ENCODE measurements at places on chromosomes 16 and 17.

DNA sequence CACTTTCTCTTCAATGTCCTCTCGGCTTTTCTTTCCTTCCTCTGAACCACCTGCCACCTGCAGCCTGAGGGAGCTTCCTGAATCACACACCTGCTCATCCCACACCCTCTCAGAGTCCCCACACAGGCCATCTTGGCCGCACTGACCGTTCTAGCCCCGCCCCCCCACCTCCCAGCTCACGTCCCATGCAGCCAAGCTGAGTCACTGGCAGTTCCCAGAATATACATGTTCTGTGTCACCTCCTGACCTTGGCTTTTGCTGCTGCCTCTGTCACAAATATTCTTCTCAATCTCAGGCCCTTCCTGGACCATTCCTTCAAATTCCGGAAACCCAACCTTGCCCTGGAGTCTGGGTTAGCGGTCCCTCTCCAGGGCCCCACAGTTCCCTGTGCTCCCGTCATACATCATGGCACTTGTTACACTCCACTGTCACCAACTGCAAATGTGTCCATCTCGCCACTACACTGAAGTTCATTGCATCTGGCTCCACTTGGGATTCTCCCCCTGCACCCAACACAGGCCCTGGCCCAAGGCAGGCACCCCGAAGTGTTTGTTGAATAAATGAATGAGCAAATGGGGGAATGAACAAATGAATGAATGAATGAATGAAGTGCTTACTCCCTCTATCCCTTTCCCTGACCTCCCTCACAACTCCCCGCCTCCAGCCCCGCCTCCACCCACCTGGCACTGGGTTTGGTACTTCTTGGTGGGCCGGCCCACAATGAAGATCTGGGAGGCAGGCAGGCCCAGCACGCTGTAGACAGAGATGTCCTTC lies 12.8 kb downstream of the PIMREG start:
- DNase-seq: no peak

- DNase-seq: no peak
These were observed 1.0 kb upstream of the CREBBP start for GRCh38 chr16:3881499-3881990.

- DNase-seq: no peak
These were observed 20.4 kb downstream of the CA4 start for GRCh38 chr17:60169921-60170817.

GRCh38 chr17:28744972-28745785 lies 1.4 kb downstream of the TRAF4 start:
- no peak for DNase-seq

GRCh38 chr17:50471009-50471905 lies 2.6 kb upstream of the CHAD start:
- DNase-seq: no peak

DNA sequence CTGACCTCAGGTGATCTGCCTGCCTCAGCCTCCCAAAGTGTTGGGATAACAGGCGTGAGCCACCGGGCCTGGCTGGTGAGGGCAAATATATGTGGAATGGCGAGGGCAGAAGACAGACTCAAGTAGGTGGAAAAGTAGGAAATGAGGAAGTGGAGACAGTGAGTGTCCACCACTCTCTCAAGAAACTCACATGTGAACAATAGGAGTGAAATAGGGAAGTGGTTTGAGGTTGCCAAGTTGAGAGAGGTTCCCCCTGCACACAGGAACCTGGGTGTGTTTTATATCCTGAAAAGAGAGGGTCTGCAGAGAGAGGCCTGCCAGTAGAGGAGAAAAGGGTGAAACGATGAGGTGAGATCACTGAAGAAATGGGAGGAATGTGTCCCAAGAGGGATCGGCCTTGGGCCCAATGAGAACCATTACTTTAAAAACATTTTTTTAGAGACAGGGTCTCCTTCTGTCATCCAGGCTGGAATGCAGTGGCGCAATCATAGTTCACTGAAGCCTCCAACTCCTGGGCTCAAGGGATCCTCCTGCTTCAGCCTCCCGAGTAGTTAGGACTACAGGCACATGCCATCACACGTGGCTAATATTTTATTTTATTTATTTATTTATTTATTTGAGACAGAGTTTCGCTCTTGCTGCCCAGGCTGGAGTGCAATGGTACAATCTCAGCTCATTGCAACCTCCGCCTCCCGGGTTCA lies 17.1 kb upstream of the CORO1A start:
- DNase-seq: no peak

DNA sequence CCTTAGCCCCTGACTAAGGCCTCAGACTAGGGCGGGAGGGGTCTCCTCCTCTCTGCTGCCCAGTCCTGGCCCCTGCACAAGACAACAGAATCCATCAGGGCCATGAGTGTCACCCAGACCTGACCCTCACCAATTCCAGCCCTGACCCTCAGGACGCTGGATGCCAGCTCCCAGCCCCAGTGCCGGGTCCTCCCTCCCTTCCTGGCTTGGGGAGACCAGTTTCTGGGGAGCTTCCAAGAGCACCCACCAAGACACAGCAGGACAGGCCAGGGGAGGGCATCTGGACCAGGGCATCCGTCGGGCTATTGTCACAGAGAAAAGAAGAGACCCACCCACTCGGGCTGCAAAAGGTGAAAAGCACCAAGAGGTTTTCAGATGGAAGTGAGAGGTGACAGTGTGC lies 12.7 kb downstream of the CES3 start:
- DNase-seq: no peak

DNA sequence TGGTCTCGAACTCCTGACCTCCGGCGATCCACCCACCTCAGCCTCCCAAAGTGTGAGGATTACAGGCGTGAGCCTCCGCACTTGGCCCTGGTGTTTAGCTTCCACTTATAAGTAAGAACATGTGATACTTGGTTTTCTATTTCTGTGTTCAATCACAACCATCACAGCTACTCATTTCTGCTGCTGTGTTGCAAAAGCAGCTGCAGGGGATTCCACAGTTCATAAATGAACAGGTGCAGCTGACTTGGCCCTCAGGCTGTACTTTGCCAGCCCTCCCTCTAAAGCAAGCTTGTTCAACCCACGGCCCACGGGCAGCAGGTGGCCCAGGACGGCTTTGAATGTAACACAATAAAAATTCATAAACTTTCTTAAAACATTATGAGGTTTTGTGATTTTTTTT lies 79.2 kb downstream of the SLC39A11 start:
- DNase-seq: no peak

- DNase-seq: no peak
These were observed 519.5 kb upstream of the SALL1 start for GRCh38 chr16:51670527-51670926.

DNA sequence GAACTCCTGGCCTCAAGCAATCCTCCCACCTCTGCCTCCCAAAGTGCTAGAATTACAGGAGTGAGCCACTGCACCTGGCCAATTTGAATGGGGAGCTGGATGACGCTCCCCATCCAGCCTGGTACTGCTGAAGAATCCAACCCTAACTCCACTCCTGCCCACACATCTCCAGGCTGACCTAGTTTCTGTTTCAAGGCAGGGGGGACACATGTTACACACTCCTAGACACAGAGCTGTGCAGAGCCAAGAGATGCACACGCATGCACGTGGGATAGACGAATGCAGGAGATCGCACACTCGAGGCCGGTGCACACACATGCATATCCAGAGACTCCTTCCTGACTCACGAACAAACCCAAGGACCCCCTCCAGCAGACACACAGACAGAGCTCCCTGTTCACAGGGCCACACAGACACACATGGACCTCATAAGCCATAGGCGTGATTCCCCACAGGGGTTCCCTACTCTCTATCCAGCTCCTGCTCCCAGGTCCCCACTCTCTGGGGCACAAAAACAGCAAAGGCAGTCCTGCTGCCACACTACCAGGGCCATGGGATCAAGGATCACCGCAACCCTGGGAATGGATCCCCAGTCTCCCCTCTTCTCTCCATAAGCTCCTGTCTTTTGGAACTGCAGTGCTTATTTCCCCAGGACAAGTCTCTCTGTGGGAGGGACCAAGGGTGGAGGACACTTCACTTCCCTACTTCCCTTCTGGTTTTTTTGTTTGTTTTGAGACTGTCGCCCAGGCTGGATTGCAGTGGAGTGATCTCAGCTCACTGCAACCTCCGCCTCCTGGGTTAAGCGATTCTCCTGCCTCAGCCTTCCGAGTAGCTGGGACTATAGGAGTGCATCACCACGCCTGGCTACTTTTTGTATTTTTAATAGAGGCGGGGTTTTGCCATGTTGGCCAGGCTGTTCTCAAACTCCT lies 14.4 kb downstream of the EPOP start:
- no peak for DNase-seq

GRCh38 chr17:47869114-47869513 lies 18.2 kb upstream of the SP6 start:
- no peak for DNase-seq

Measured in stimulated activated CD8-positive, alpha-beta memory T cell treated with anti-CD3 and anti-CD28 coated beads, Interleukin-2, amount 100 ng/mL, for 48 hours (primary cell).